Anterior cingulate cortex (tissue), 58 donors: ENCODE measurements at places on chromosomes 5 and 9.
A peak's percentile ranks its signal among the peaks of the same experiment; 100 is the strongest.

GRCh38 chr5:118156181-118156580, 832.2 kb downstream of the DTWD2 start:
- no peak for DNase-seq

- peak; percentile 9 for DNase-seq
Observed at GRCh38 chr9:114366334-114367128, 21.3 kb downstream of the AKNA start.

DNA sequence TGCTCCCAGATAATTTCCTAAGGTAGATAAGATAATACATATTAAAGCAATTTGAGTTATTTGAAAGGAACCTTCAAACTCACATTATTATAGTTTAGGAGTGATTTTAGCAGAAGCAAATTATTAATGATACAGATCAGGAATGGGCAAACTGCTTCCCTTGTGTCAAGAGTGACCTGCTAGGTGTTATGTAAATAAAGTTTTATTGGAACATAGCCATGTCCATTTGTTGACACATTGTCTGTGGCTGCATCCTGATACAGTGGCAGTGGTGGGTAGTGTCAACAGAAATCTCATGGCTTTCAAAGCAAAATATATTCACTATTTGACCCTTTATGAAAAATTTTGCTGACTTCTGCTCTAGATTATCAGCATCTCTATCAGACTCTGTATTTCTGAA, 11.4 kb upstream of the BASP1 start:
- no peak for DNase-seq

DNA sequence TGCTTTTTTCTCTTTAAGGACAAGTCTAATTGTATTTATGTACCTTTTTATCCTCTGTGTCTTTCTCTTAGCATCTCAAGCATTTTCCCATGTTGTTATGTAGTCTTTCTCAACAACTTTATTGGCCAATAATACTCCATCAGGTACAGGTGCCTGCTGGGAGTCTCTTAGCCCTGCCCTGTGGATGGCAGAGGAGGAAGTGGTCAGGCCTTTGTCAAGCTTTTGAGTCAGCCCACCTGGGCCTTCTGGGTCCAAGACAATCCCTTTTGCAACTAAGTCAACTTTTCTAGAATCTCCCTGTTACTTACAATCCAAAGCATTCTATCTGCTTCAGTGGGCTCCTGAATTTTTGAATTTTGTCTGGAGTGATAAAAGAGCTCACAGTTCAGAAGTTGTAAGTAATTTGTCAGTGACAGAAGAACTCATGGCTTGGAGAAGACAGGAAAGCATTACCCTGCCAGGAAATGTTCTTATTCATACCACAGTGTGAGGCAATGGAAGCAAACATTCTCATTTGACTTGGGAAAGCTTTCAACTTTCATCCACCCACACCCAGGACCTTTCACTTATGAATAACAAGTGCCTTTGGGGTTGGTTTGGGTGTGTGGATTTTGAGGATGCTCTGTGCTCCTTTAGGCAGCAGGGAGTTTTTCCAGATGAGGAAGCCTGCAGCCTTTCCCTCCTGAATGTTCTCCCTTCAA, 200.0 kb upstream of the S1PR3 start:
- DNase-seq: no peak

- DNase-seq: no peak
Observed at GRCh38 chr5:67147760-67148159, 48.8 kb downstream of the CD180 start.

DNA sequence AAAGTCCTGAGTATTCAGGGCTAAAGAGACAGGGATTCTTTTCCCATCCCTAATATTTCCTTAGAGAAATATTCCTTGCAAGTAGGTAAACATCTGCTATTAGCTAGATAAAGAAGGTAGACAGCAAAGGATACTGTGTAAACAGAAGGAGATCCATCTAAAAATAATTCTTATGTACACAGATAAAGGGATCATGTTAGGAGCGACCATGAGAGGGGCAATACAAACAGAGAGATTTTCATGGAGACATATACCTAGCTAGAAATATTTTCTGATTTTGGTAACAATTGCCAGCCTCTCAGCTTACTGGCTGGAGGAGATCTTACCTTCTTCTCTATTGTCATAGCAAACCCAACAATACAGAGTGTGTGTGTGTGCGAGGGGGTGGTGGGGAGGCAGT, 184.6 kb upstream of the DMAC1 start:
- DNase-seq: no peak

DNA sequence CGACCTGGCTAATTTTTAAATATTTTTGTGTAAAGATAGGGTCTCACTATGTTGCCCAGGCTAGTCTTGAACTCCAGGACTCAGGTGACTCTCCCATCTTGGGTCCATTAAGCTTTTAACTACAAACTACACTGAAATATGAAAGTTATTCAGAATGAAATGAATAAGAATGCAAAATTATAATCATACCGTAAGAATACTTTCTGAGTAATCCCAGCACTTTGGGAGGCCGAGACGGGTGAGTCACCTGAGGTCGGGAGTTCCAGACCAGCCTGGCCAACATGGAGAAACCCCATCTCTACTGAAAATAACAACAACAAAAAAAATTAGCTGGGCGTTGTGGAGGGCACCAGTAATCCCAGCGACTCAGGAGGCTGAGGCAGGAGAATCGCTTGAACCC, 1.1 kb upstream of the ORM1 start:
- DNase-seq: no peak

- DNase-seq: no peak
Observed at GRCh38 chr5:132557478-132558172, 848 bp downstream of the RAD50 start.

DNA sequence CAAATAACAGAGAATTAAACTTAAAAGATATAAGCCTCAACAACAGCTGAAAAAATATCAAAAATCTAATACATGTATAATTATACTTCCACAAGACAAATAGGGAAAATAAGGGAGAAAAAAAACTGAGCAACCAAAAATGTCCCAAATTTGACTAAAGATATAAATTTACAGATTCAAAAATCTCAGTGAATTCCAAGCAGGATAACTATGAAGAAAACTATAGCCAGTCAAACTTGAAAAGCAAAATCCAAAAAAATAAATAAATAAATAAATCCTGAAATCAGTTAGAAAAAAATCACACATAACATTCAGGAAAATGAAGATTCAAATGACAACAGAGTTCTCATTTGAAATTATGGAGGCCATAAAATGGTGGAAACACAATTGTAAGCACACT, 56.7 kb downstream of the AGTPBP1 start:
- DNase-seq: no peak
